Bone marrow (tissue), 2 donors: ENCODE measurements at places on chromosomes 11 and 22.

- DNase-seq: no peak
Measured at GRCh38 chr22:25663654-25664053, 78.3 kb upstream of the MYO18B start.

DNA sequence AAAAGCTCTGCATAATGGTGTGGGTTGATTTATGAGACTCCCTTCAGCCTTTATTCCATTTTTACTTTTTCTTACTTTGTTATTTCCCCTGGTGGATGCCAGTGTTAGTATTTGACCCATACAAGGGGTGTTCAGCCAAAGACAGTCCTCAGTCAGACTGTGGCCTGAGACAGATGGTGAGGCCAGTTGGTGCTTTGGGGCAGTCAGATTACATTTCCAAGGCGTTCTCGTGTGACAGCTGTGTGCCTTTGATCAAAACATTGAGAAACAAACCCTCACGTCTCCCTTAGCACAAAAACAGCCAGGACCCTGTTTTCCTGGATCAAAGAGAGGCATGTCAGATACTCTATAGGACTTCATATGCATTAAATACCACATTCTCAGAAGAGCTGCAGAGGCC, 31.3 kb upstream of the SLN start:
- no peak for DNase-seq

GRCh38 chr11:96315476-96315875, 27.5 kb downstream of the MAML2 start:
- DNase-seq: no peak

DNA sequence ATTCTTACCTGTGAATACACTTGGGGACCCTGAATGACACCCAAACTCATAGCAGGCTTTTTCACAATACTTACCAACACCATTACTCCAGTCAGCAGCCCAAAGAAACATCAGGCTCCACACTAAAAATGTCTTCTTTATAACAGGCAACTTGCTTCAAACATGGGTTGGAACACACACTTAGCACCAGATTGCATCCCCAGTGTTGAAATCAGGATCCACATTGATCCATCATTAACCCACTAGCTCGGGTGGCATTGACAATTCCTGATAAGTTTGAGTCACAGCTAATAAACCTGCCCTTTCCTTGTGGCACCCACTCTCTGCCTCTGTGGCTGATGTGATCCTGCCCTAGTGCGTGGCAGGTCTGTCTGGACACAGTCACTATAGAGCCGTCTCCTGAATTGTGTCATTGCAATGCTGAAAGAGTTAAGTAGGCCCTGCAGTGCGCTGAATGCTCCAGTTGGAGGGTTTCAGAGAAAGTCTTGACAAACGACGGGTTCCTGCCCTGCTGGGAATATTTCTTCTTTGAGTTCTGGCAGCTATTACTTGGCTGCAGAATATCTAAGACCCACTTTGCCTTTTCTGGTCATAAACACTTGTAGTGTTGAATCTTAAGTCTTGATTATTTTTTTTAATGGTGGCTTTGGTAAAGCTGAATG, 19.6 kb upstream of the C11orf96 start:
- no peak for DNase-seq

DNA sequence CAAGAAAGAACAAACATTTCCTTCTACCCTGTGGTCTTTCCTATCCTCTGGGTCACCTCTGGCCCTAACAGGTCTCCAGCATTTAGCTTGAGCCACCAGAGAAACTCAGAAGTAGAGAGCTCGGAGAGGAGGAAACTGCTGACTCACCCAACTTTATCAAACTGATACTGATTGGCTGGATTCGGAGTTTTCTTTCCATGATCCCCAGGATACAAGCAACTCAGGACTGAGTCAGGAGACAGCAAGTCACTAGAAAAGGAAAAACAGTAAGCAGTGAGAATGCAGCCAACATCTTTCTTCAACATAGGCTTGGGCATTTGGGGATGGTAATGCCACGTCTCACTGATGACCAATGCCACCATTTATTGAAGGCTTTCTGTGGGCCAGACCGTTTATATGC, 32.7 kb downstream of the THOC5 start:
- DNase-seq: no peak

GRCh38 chr11:19161651-19162050, 40.1 kb downstream of the CSRP3 start:
- DNase-seq: no peak

- no peak for DNase-seq
Measured at GRCh38 chr11:48006301-48006992, 26.1 kb downstream of the PTPRJ start.

GRCh38 chr22:49971232-49972162, 10.9 kb downstream of the PIM3 start:
- DNase-seq: peak; percentile 81

GRCh38 chr11:13949876-13950275, 12.6 kb upstream of the SPON1 start:
- DNase-seq: no peak

GRCh38 chr22:22944268-22944985, 56.8 kb downstream of the IGLL5 start:
- no peak for DNase-seq
